ENCODE measurements at places on chromosomes 13 and 19. TPM values are rescaled to one million over a fixed set of nuclear protein-coding genes. Genes with fewer than 3 reads are reported as not detected.

- DNase-seq, result no peak
These were observed 79.9 kb upstream of the RAP2A start for GRCh38 chr13:97353927-97354675.

Gene DACH1
- total RNA-seq, result 26.4 TPM

- DNase-seq, result no peak
These were observed 39.5 kb downstream of the PCCA start for GRCh38 chr13:100128373-100128772.

DNA sequence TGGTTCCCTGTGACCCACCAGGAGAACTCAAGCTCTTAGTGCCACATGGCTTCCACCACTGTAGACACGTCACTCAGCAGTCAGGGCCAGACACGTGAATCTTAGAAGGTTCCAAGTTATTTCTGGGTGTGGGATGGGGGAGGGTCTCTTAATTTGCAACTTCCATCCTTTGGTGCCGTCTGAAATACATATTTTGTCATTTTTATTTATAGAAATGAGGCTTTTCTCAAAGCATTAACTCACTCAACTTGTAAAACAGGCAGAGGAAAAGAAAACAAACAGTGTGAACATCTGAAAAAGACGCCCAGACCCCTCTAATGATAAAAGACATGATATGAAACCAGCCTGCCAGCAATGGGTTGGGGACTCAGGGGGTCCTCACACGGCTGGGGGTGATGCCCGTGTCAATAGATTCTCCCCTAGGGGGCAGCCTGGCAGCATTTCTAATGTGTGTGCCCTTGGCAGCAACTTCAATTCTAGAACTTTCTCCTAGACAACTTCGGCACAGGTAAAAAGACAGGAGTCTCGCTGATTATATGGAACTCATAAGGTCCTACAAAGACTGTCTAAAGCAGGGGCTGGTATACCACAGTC, 15.4 kb downstream of the PIP5K1C start:
- DNase-seq, result no peak

DNA sequence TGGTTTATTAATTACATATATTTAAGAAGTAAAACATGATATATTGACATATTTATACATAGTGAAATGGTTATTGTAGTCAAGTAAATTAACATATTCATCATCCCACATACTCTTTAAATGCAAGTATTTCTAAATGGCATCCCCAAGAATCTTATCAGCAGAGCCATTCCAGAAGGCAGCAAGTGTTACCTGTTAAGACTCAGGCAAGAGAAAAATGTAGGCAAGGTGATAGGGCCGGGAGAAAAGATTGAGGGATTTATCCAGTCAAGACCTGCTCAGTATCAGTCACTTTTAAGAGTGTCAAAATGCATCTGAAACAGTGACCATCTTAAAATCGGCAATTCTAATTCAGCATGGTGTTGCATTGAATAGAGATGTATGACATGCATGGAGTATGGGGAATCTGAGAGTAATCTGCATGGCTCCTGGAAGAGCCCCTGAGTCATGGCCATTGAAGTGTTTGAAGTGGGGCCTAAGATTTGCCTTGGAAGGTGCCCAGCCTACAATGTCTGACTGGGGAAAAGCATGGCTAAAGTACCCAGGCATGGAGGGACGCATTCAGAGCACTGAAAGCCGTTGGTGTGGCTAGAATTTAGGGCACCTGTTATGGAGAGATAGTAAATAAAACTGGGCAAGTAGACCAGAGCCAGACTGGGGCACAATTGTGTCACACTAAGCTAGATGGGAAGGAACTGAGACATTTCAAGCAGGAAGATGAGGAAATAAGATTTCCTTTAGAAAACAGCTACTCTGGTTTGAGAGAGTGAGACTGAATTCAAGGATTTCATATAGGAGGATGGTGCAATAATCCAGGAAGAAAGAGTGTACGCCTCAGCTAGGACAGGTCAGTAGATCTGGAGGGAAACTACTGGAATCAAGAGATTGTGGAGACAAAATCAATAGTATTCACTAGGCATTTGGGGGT, 25.0 kb upstream of the C1QTNF9B start:
- no peak for DNase-seq

GRCh38 chr19:47786566-47786965, 8.1 kb downstream of the SELENOW start:
- no peak for DNase-seq

GRCh38 chr13:94764576-94765321, 52.4 kb upstream of the SOX21 start:
- DNase-seq, result no peak

Gene ZNF99
- 0.74 TPM for total RNA-seq

DNA sequence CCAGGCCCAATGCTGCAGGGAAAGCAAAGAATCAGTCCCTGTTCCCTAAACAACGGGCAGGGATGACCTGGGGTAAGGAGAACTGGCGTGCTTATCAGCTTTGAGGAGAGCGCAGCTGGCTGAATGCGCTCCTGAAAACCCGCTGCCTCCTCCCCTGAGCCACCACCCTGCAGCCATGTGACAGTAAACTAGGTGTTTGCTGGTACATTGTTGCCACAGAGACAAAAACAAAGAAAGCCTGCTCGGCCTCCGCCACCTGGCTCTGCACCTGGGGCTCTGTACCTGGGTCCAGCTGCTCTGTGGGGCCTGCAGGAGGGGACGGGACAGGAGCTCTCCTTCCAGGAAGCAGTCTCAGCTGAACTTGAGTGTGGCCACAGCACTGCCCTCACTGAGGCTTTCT, 21.8 kb downstream of the MCF2L start:
- DNase-seq, result no peak

GRCh38 chr19:31803835-31804446, 454.7 kb upstream of the TSHZ3 start:
- DNase-seq, result no peak

Gene ZNF442
- total RNA-seq, result 13.4 TPM

DNA sequence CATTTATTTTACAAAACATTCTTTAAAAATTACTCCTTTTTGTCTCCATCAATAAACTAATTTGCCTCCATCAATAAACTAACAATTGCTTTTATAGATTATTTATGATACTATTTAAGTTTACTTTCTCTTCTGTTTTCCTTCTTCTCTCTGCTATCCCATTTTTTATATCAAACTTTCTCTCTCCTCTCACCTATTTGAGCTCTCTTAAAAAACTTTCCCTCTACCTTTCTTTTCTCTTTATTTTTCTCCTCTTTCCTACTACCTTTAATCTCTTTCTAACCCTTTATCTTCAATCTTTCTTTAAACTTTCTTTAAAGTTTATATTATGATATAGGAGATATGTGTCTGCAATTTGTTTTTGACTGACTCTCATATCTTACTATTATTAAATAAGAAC, 566.4 kb downstream of the DACH1 start:
- DNase-seq, result no peak

DNA sequence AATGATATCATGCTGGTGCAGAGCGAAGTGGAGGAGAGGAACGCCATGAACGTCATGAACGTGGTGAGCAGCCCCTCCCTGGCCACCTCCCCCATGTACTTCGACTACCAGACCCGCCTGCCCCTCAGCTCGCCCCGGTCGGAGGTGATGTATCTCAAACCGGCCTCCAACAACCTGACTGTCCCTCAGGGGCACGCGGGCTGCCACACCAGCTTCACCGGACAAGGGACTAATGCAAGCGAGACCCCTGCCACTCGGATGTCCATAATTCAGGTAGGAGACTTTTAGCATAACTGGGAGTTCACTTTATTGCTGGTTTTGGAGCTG, 3.3 kb downstream of the PCDH17 start:
- DNase-seq, result no peak

Gene SERTAD1
- 6.8 TPM for total RNA-seq
